ENCODE measurements at places on chromosomes 12 and 14. TPM values are rescaled to one million over a fixed set of nuclear protein-coding genes. Genes with fewer than 3 reads are reported as not detected.

DNA sequence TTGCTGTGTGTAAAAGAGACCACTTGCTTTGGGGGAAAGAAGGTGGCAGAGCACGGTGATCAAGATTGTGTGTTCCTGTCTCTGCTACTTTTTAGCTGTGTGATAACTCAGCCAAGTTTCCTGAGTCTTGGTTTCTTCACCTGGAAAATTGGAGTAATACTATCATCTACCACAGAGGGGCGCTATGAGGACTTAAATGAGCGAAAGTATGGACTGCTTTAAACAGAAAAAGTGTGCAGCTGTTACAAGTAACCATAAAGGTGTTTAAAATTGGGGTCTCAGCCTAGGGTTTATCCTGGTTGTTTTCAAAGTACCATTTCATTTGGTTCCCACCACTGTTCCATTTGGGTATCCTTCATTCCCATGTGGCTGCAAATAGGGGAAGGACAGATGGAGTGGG is 65.9 kb upstream of the WSCD2 start:
- no peaks in the 10 kb centered on the region for H3K4me1 ChIP-seq
- H3K27me3 ChIP-seq = no peaks in the 10 kb centered on the region
- no peaks in the 10 kb centered on the region for H3K36me3 ChIP-seq
- DNase-seq = no peak
- H3K4me3 ChIP-seq = no peak overlapping the region

GRCh38 chr12:130719263-130719859 is 3.3 kb upstream of the RIMBP2 start:
- DNase-seq = peak; percentile 64
- peaks cover 25% of the 10 kb centered on the region for H3K4me1 ChIP-seq
- H3K27ac ChIP-seq = no peak overlapping the region
- no peaks in the 10 kb centered on the region for H3K36me3 ChIP-seq

DNA sequence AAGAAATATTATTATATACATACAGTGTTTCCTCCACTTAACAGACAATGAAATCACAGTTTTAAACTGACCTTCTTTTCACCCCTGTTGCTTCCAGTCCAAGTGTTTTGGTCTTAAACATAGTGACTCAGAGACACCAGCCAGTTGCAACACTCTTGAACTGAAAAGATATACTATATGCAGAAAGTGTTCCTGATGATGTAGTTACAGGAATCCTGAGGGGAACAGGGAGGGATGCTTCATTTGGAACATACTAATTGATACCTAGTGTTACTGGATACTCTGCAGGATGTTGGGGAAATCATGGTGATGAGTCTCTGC is 420.8 kb downstream of the CCDC91 start:
- no peak overlapping the region for H3K4me3 ChIP-seq
- H3K36me3 ChIP-seq = no peaks in the 10 kb centered on the region
- no peak overlapping the region for H3K27ac ChIP-seq
- no peak for DNase-seq
- H3K4me1 ChIP-seq = no peaks in the 10 kb centered on the region

PPP4R3A gene
- total RNA-seq = 83.7 TPM

ZDHHC17 gene
- 98.0 TPM for total RNA-seq

NPFF gene
- 2.2 TPM for total RNA-seq

Measured in spinal cord (tissue), 10 donors.